ENCODE measurements at places on chromosomes 7 and 10.

DNA sequence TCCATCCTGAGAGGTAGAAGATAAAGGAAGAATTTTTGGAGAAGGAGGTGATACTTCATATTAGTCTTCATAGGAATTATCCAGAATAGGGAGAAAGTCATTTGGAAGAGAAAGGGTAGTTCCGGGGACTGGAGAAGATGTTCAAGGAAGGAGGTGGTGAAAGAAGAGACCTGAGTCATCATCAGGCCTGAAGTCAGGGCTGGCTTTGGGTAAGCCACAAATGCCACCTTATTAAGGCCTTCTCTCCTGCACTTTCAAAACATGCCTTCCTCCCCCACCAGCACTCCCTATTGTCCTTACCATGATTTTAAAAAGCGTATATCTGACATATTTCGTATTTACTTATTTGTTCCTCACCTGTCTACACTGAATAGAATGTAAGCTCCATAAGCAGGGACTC is 112.2 kb upstream of the LRGUK start:
- no peak for DNase-seq

DNA sequence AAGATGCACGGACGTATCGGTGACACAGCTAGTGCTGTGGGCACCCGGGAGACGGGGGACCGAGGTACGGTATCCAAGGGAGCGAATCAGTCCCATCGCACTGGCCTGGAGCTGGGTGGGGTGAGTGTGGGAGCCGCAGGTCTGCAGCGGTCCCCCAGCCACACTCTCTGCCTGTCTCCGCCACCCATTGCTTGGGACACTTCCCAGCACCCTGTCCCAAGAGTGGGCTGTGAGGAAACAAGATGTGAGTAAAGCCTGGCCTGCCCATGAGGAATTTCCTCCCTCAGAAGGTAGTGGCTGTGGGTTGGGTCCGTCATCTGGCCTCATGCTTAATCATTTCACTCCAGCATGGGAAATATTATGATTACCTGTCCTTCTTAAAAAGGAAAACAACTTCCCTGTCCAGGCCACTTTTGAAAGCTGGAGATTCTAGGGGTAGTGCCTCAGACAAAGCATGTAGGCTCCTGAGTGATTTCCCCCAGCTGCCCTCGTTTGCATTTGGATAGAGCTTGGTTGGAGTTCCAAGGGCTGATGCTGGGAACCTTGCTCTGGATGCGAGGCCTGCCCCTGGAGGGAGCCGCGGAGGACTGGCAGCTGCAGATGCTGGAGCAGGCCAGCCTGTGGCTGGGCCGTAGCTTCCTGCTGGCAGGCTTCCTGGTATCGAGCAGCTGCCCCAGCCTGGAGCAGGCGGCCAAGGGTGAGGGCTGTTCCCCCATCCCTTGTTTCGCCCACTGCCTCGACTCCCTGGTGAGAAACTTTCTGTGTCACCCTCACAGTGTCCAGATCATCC is 6.2 kb upstream of the ACTR3C start:
- DNase-seq, result no peak

GRCh38 chr10:60589376-60589775 is 188.9 kb upstream of the CDK1 start:
- DNase-seq, result no peak

DNA sequence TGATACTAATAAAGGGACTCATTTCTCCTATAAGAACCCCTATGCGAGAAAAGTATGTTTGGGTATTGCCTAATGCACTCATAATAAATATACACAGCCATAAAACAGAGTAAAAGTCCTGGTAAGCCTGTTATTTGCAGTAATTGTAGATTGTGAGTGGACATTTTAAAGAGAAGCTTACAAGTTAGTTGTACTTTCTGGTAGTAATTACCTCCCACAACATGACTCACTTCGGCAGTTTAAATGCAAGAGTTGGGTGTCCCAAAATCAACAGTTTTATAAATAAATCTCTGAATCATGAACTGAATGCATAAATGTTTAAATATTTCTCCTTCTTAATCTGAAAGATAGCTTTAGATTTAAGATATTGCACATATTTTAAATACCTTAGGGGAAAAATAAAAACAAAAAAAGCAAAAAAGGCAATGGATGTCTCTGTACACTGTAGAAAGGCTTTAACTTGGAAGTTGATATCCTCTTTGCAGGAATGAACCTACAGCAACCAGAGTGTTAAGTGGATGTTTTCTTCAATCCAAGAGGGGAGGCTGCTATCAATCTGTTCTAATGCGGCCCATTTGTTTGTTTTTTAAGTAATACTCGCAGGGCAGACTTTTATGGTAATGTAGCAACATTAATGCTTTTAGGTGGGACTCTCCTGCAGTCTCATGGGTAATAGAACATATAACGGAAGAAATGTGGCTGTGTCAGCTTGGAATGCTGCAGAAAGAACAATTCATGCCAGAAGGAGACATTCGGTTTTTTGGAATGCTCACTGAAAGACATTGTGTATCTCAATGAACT is 57.3 kb upstream of the ZEB1 start:
- DNase-seq, result no peak

DNA sequence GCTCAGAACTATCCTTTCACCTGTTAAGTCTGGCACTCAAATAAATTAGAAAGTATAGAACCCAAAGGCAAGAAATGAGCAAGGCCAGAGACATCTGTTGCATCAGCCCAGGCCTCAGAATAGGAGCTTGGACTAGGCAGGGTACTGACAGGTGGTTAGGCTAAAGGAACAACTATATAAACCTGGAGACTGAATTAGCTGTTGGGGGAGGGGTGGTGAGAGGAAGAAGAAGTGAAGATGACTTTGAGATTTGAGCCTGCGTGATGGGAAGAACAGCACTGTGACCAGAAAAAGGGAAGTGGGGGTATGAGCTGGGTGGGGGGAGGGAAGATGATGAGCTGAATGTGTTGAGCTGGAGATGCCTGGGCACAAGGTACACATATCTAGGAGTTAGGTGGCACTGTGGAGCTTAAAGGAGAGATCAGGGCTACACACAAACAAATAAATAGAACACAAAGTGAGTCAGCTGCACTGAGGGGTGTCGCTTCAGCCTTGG is 244.7 kb downstream of the PTEN start:
- DNase-seq, result no peak

DNA sequence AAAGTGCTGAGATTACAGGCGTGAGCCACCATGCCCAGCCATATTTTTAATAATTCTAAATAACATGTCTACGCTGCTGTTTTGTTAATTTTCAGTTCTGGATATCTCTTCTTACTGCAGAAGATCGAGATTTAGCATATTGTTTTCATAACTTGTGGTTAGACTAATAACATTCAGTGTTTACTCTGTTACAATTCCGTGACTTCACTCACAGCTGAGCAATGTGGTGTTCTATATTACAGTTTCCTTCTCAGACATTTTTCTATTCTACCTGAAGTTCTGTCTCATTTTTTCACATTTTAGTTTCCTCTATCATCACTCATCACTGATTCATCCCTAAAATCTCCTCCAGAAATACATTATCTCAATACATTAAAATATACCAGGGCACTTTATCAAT is 10.9 kb downstream of the RNF32 start:
- no peak for DNase-seq

GRCh38 chr7:155449008-155449868 is 8.7 kb upstream of the EN2 start:
- no peak for DNase-seq

DNA sequence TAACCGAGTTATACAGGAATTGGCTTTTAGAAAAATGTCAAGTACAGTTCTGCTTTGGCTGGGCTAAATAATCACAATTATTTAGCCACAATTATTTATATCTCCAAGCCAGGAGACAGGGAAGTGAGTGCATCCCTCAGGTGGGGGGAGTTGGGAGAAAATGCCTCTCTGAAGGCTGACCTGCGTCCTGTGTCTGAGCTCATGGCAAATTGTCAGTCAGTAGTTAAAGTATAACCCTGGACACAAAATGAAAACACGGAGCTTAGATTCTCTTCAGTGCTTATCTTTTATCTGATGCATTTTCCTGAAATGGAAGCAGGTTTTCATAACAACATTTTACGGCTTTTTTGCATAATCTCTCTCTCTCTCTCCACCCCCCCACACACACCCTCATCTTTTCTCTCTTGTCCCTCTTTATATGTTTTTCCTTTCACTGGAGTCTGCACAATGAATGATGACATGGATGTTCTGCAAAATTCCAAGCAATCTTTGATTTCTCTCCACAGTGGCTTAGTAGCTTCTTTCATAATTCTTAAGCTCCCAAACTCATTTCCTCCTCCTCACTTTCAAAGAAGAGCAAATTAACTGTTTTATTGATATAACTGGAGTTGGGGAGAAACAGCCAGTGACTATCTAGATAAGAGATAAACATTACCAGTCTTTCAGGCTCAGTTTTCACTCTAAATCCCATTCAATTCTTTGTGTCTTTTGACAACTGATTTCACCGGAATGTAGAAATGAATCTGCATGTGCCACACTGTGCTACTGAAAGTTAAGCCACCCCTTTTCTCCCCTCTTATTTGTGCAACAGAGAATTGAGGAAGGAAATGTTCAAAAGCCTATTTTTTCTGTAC is 521.4 kb upstream of the GHITM start:
- no peak for DNase-seq

DNA sequence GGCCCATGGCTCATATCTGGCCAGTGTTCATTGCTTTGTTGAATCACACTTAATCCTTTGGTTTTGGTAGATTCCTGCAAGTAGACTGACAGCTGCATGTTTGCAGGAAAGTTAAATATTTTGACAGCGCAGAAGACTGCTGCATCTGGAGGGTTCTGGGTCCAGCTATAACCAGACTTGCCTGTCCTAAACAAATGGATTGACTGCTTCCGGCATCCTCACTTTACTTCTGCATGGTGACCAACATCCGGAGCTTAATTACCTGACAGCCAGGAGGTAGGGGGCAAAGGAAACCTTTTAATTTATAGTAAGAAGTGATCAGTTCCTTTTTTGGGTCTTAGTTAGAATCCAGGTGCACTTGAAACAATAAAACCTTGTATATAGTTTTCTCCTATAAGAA is 263.3 kb downstream of the SNX10 start:
- no peak for DNase-seq
